Non-pigmented ciliary epithelial cell (primary cell): ENCODE measurements at places on chromosomes 12 and 14.

DNA sequence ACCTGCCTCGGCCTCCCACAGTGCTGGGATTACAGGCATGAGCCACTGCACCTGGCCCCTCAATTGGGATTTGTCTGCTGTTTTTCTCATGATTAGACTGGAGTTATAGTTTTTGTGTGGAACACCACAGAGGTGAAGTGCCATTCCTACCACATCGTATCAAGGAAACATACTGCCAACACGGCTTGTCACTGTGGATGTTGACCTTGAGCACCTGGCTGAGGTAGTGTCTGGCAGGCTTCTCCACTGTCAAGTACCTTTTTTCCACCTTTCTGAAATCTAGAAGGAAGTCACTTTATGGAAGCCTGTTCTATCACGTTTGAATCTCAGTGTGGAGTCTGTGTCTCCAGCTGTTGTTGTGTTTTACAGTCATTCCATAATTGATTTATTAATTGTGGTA, 21.4 kb upstream of the SEL1L start:
- no peak for DNase-seq

DNA sequence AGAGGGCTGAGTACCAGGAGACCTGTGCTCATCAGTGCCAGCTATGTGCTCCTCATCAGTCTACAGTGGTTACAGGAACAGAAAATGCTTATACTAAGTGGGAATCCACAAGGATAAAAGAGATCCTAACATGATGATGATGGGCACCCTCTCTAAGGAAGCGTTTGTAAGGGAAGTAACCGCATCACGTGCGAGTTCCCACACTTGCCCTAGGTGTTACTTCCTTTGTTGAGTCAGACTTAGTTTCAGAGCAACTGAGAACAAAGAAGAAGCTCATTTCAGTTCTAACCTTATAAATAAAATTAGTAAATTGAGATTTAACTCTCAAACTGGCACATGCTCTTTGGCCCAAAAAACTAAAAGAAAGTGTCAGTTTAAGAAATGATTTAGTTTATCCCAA, 956.4 kb upstream of the TMEM132C start:
- DNase-seq, result no peak

- DNase-seq, result peak; percentile 41
Observed at GRCh38 chr12:45170456-45171042, 45.3 kb upstream of the ANO6 start.

GRCh38 chr14:90489306-90489705, 92.5 kb downstream of the CALM1 start:
- no peak for DNase-seq

DNA sequence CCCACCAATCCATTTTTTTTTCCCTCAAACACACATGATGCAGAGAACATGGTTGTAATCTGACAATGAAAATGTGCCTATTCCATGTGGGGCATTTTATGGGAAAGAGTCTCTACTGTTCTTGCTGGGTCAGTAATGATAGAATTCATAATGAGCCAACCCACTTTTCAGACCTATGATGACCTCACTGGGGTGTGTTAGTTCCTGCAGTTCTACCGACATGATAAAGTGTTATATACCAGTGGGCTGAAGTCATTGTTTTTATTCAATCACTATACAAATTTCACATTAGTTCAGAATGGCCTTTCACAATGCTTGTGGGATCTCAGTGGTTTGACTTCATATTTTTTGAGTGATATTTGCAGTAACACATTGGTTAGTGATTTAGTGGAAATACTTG, 47.5 kb downstream of the PPFIBP1 start:
- peak; percentile 76 for DNase-seq

GRCh38 chr12:27178255-27178654, 65.8 kb upstream of the STK38L start:
- DNase-seq, result no peak

- DNase-seq, result no peak
Observed at GRCh38 chr12:94012590-94012989, 135.8 kb upstream of the PLXNC1 start.

- DNase-seq, result no peak
Observed at GRCh38 chr14:55188686-55189295, 2.6 kb downstream of the DLGAP5 start.

GRCh38 chr14:54767139-54767431, 135.5 kb downstream of the GCH1 start:
- DNase-seq, result no peak

DNA sequence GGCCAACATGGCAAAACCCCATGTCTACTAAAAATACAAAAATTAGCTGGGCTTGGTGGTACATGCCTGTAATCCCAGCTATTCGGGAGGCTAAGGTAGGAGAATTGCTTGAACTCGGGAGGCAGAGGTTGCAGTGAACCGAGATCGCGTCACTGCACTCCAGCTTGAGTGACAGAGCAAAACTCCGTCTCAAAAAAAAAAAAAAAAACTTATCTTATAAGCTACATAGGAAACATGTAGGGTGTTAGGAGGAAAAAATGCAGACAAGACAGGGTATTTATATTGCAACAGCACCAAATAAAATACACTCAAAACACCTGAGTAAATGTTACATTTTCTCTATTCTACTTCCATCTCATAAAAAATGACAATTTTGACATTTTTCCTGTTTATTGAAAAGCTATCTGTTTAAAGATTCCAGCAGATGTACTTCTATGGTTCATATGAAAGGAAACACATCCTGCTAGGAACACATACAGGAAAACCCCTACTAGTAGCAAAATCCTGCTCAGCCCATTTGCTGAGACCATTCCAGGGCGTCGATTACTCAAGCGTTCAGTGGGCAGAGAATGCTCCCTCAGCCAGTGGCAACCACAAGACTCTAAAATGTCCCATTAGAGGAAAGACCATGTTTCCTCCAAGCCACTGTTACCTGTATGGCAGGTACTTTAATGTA, 19.7 kb downstream of the CORO1C start:
- DNase-seq, result no peak

DNA sequence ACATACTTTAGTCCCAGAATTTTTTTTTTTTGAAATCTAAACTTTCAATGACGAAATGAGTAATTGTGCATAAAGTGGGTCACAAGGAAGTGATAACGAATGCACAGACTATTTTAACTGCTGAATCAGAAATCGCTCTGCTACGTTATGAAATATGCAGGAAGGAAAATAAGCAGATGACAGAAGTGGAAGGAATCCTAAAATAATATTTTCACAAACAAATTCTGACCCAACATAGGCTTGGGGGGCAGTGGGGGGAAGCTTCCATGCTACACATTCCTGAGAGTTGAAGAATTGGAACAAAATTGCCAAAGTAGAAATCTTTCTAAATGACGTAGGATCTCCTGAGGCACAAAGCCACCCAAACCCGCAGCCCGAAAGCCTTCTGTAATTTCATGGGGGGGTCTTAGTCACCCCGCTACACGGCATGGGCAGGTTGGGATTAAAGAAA, 89.6 kb downstream of the ARF6 start:
- DNase-seq, result no peak

DNA sequence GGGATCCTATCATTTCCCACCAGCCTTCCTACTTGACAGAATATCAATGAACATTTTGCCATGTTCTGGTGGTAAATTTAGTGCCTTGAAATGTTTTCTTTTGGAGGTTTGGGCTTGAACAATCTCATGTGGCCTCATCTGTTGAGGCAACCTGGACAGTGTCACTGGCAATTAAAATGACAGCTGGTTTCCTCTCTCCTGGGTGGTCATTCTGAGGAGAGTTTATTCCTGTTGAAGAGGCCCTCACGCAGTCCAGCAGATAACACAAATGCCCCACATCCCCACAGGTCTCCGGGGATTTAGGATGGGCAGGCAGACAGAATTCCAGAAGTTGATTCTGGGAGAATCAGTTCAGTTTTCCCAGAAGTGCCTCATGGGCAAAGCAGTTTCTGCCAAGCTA, 41.9 kb downstream of the MMAB start:
- no peak for DNase-seq

DNA sequence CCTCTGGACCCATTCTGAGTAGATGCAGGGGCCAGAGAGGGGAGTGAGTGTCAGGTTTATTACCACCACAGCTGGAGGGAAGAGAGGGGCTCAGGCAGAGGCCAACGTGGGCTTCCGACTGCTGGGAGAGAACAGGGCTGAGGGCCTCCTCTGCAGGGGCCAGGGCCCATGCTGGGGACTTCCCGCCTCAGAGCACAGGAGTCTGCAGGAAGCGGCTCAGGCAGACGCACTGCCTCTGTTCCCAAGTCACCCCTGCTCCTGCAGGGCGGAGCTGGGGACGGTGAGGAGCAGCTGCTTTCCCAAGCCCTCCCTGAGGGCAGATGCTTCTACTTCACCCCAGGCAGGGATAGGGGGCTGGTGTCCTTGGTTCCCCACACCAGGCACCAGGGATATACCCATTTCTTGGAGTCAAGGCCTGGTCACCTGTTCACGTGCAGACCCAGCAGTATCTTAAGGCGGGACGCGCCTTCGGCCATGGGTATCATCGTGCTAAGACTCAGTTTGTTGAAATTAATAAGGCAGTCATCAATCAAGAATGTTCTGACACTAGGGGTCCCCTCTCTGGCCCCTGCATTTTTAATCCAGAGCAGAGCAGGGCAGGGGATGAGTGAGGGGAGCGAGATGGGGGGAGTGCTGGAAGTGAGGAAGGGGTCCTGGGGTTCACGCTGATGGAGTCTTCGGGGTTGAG, 100.0 kb downstream of the PIWIL1 start:
- no peak for DNase-seq

GRCh38 chr12:41264281-41264680, 76.2 kb downstream of the PDZRN4 start:
- no peak for DNase-seq

- DNase-seq, result no peak
Observed at GRCh38 chr12:29738365-29738764, 45.4 kb downstream of the TMTC1 start.

DNA sequence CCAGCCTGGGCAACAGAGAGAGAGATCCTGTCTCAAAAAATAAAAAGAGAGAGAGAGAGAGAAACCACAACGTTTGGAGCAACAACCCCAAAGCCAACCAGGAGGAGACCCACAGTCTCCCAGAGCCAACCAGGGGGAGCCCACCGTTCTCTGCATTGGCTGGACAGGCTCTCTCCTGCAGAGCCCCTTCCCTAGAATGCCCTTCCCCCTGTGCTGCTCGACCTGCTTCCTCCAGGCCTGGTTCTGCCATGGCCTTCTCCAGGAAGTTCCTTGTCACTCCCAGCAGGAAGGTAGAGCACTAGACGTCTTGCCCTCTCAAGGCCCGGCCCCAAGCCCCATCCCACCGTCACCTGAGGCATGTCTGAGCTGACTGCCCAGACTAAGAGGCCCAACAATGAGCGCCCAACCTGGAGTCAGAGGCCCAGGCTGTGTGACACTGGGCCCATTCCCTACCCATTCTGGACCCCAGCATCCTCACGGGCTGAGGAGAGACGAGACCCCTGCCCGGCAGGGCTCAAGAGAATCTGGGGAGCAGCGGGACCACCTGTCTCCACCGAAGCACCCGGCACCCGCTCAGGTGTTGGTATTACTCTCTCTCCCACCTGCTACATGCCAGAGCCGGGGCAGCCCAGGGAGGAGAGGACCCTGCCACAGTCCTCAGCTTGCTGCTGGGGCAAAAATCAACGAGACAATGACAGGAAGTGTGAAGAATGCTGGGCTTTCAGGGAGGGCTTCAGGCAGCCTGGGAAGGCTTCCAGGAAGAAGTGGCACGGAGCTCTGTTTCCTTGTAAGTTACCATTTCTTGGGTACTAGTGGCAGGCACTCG, 61.2 kb downstream of the DIO3 start:
- no peak for DNase-seq

DNA sequence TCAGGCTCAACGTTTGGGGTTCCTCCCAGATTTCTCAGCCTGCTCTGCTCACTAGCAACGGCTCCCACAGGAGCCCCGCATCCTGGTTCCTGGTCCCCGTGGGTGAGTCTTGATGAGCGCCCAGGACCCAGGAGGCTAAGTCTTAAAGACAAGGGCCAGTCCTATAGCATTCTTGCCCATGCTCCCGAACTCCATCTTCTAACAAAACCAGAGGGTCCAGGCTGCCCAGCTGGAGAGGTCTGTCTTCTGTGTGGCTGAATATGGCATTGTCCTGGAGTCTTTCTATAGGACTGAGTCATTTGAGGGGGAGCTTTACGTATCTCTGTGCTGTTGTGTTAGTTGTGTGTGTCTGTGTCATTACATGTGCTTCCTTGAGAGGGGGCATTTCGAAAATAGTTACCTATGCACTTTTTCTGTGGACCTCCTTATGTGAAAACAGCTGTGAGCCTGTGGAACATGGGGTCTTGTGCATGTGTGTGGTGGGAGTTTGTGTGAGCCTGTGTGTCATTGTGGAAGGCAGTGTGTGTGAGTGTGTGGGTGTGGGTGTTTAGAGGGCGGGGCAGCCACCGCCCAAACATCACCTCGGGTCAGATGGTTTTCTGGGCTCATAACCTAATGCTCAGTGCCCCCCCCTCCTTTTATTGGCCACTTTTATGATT, 9.1 kb upstream of the TBX5 start:
- DNase-seq, result no peak

DNA sequence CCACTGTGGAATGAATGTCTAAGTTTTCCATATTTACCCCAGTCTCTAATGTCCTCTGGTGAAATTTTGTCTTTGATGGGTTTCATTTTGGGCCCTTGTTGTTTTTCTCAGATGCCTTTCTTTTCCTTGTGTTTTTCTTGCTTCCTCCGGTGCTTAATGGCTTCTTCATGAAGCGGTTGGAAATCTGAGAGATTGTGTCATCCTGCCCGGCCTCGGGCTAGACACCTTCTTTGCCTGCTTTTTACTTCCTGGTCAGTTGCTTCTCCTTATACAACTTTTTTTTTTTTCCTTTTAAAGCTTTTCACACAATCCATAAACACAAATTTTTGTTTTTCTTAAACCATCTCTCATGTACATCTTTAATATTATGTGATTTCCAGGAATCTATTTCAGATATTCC, 7.1 kb downstream of the ETV6 start:
- DNase-seq, result no peak

DNA sequence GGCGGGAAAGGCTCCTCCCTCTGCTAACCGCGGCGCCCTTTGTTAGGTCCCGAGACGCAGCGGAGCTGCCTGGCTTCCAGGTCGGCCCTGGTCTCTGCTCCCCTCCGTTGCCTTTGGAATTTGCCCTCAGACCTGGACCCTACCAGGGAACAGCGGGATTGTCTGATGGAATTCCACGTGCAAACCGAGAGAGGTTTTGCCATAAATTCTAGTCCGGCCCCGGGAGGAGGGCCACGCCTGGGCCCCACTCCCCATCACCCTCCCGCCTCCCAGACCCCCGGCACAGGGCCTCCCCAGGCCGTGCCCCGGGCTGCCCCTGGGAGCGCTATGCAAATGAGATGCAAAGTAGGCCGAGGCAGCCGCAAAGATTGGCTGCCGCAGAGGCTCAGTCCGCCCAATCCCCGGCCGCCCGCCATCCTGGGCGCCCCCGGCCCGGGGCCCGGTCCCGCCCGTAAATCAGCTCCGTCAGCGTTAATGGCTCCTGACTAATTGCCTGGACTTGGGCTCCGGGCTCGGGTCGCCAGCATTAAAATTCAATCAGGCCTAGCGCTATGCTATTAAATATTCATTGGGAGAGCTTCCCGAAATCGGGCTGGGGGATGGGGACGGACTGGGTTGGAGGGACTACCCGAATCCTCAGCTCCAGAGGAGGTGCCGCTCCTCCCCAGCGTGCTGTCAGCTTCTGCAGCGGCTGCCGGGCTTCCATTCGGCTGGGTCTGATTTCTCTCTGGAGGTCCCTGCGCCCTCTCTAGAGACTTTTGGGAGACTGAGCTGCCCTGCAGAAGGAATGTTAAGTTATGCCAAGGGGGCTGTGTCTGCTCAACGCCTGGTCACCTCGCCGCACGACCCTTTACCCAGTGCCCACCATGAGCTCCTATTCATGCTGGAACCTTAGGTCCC, 15.7 kb upstream of the FIGNL2 start:
- no peak for DNase-seq
